NAMALWA (cell line): ENCODE measurements at places on chromosomes 13 and 19.

GRCh38 chr13:44402899-44403445 lies 29.3 kb downstream of the SERP2 start:
- no peak for DNase-seq

DNA sequence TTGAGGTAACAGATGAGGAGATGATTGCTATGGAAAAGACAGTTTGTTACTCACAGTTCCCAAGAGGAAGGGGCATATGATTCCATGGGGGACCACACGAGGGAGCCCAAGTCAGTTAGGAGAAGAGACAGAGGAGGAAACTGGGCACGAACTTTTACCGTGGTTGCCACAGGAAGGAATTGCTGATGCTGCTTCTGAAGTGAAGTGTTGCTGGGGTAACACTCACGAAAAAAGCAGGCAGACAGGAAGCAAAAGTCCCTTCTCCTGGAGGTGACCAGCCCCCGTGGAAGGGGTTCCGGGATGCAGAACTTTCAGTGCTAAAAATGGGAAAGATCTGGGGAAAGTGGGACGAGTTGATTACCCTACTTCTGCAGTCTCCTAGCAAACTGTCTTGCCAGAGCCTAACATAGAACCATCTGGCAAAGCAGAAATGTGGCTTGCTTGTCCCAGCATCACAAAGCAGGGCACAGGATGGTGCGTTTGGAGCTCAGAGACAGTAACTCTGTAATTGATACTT lies 35.4 kb upstream of the MAP3K10 start:
- peak; percentile 29 for DNase-seq

- DNase-seq, result no peak
These were observed 10.1 kb upstream of the INSL3 start for GRCh38 chr19:17831419-17831888.

- no peak for DNase-seq
These were observed 4.8 kb downstream of the C19orf25 start for GRCh38 chr19:1474011-1474764.

DNA sequence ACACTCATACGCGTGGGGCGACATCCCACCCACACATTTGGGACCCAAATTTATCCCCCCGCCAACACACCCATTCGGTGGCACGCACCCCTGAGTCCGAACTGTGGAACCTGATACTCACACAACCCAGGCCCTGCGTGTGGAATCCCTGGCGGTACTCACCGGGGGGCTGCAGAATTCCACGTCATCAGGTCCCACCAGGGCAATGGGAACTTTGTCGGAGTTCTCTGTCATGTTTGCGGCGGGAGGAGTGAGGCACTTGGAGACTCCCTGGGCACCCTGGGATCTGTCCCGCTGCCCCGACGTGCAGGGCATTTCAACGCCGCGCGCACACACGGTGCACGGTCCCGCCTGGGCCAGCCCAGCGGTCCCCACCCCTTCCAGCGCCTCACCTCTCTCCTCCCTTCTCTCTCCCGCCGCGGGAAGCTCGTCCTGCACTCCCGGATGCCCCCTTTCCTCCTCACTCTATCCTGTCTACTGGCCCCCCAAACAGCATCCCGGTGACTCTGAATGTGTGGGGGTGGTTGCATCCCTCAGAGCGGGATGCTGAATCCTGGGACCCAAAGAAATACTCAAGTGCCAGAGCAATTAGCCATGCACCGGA lies at the start of gene CNMD:
CNMD (minus strand) TSS at position 353 of the 604 bp plus-strand sequence; CDS start at position 234, 119 bp downstream.
- no peak for DNase-seq

DNA sequence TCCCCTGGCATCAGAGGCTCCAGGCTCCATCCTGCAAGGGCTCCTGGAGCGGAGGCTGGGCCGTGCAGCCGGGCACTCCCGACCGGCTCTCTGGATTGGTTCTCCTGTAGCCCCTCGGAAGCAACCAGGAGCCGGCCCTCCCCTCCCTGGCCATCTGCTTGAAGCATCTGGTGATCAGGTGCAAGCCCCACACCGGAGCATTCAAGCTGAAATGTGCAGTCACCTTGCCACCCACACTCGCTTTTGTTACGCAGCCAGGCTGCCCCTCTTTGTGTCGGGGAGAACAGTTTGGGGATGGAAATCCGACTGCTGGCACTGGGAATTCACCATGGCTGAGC lies 258.8 kb downstream of the ZNF536 start:
- DNase-seq, result no peak

- no peak for DNase-seq
These were observed 677 bp upstream of the LRCH1 start for GRCh38 chr13:46552303-46552682.

- no peak for DNase-seq
These were observed 85.2 kb upstream of the FAM216B start for GRCh38 chr13:42696191-42696590.

DNA sequence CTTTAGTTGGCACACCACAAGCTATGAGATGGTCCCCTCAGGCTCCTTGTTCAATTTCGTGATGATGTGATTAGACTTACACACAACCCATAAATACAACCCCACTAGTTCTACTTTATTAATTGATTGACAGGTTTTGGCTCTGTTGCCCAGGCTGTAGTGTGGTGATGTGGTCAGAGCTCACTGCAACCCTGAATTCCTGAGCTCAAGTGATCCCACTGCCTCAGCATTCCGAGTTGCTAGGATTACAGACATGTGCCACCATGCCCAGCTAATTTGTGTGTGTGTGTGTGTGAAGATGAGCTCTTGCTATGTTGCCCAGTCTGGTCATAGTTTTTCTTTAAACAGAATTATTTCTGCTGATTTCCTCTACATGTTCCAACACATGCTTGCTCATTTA lies 17.5 kb upstream of the HTR2A start:
- no peak for DNase-seq

DNA sequence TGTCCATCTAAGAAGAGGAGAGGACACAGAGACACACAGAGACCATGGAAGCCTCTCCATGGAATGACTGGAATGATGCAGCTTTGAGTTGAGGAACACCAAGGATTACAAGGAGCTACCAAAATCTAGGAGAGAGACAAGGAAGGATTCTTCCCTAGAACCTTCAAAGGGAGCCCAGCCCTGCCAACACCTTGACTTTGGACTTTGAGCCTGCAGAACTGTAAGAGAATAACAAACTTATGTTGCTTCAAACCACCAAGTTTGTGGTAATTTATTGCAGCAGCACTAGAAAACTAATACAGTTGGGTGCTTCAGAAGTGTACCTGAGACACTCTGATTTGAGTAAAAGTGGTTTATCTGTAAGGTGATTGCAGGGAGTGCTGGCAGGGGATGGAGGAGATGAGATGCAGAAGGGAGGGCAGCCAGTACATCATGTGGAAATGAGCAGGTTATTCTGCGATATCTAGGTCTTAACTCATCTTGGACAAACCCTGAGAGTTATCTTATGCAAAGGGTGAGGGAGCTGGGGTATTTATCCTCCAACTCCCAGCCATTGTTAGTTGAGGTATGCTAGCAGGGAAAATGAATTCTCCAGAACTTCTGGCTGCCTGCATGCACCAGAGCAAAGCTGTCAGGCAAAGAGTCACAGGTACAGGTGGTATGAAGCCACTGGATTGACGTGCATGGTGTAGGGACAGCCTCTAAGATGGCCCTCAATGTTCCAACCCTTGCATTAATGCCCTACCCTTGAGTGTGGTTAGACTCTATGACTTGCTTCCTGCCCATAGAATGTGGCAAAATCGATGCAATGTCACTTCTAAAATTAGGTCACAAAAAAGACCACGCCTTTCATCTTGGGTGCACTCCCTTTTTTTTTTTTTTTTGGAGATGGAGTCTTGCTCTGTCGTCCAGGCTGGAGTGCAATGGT lies 31.3 kb upstream of the ADGRL1 start:
- DNase-seq, result no peak

- DNase-seq, result peak; percentile 94
These were observed 211.8 kb downstream of the RBM26 start for GRCh38 chr13:79194272-79194671.

DNA sequence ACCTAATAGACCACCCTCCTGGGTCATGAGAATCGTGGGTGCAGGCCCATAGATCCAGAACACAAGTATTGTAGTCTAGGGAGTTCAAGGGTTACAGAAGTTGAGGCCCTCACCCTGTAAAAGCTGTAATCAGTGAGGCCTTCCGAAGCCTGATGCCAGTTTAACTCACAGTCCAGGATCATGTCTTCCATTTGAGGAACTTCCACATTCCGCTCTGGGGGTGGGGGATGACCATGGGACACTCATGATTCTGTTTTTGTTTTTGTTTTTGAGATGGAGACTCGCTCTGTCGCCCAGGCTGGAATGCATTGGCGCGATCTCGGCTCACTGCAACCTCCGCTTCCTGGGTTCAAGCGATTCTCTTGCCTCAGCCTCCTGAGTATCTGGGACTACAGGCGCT lies 1.7 kb upstream of the RASIP1 start:
- no peak for DNase-seq

DNA sequence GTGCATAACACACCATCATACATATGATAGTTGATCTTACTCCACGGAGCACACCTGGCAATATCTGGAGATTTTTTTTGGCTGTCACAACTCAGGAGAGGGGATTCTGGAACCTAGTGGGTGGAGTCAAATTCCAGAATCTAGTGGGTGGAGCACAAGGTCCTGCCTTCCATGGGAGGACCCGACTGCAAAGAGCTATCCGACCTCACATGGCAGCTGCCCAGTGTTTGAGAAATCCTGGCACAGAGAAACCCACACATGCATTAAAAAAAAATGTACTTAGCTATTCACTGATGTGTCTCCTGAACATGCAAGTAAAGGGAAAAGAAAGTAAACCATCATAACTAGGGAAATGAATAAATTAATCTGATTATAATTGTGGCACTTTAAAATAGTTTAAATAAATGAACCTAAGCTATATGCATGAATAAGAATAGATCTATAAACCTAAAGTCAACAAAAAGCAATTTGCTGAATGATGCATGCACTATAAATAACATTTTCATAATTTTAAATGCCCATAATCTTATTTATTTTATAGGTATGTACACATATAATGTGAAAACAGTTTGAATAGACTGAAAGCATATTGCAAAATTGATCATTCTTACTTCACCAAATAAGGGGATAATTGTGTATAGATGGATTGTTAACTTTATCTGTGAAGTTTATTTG lies 300.3 kb downstream of the MYO16 start:
- no peak for DNase-seq

- DNase-seq, result no peak
These were observed 8.5 kb downstream of the MED26 start for GRCh38 chr19:16619457-16619856.

- no peak for DNase-seq
These were observed 13.4 kb upstream of the LENG8 start for GRCh38 chr19:54435551-54436016.

GRCh38 chr19:23699521-23699860 lies 12.5 kb upstream of the ZNF675 start:
- DNase-seq, result no peak

GRCh38 chr13:48733739-48734335 lies 80.1 kb downstream of the CYSLTR2 start:
- no peak for DNase-seq

GRCh38 chr19:43966079-43966694 lies 15.2 kb downstream of the ZNF221 start:
- no peak for DNase-seq

GRCh38 chr13:93726173-93726957 lies 499.8 kb downstream of the GPC6 start:
- DNase-seq, result no peak

GRCh38 chr13:113113846-113114271 lies 8.3 kb downstream of the F7 start:
- DNase-seq, result no peak

GRCh38 chr19:55546822-55547614 lies 1.7 kb upstream of the SBK3 start:
- DNase-seq, result no peak

DNA sequence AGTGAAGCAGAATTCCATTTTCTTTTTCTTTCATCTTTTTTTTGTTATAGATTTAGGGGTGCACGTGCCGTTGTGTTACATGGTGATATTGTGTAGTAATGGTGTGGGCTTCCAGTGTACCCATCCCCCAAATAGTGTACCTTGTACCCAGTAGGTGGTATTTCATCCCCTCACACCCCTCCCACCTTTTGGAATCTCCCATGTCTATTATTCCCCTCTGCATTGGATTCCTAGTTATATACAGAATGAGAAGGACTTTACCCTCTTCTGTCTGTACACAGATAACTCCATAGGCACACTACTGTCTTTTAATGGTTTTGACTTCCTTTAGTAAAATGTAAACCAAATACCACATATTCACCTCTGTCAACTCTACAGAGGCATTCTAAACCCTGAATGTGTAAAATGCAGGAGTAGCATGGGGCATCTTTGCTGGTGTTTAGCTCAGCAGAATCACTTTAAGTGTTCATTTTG lies 28.0 kb downstream of the FRY start:
- no peak for DNase-seq

DNA sequence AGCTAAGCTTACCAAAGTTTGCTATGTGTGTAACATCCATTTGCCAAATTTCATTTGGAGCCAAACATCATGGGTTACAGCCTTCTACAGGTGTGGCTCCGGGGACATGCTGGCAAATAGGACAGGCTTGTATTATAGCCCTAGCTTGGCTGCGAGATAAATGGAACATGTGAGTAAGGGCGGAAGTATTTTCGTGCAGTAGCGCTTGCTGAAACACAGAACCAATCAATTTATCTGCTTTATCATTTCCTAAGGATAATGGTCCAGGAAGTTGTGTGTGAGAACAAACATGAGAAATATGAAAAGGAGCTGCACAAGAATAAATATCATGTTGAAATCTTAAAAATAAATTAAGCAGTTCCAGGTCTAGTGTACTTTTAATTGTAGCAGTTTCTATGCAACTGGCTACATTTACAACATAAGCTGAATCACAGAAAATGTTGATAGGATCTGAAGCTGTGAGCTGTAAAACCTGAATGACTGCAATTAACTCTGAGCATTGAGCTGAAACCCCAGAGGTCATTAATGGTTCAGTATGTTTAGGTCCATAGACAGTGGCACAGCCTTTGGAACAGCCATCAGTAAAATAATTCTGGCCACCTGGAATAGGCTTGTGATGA lies 22.2 kb upstream of the ZNF100 start:
- DNase-seq, result no peak

DNA sequence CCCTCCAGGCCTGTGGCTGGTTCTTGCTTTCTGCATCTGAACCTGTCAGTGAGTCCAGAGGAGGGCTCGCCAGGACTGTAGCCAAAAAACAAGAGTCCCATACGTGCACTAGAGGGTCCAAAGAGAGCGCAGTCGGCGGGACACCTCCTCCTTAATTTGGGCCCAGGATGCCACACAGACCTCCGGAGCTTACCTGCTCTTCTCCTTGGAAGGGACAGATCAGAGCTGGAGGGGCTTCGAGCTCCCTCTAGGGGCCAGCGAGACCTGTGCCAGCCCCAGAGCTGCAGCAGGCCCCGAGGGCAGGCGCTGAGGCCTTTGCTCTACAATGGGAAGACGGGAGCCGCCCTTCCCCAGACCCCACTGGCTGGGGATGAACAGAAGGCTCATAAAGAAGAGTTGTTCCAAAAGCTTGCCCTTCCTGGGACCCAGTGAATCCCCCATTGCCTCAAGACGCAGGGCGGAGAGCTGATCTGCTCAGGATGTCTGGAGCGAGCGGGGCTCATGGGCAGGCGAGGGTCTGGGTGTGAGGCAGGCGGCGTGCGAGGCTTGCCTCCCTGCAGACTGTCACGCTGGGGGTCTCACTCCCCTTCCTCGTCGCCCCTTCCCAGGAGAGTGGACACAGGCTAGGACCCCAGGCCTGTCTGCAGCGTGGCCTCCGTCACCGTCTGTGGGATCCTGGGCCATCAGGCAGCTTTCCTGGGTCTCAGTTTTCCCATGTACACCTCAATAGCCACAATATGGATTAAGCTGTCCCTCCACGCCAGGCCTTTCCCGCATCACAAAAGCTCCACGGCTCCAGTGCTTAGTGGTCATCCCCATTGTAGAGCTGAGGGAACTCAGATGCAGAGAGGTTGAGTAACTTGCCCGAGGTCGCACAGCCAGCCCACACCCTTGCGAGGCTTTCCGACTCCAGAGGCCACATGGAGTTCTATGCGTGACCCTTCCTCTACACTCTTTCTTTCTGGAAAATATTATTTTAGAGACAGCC lies 46.9 kb upstream of the VSTM2B start:
- peak; percentile 30 for DNase-seq
